Aorta (tissue), 5 donors: ENCODE measurements at places on chromosomes 11 and 22. TPM values are rescaled to one million over a fixed set of nuclear protein-coding genes. Genes with fewer than 3 reads are reported as not detected.
A peak's percentile ranks its signal among the peaks of the same experiment; 100 is the strongest.

DGCR6 gene
- 1.7 TPM for total RNA-seq

SMTNL1 gene
- not detected for total RNA-seq

C1QTNF4 gene
- total RNA-seq, result 2.3 TPM

NTM gene
- 1.9 TPM for total RNA-seq

CARNS1 gene
- 7.0 TPM for total RNA-seq

- DNase-seq, result no peak
Measured at GRCh38 chr22:39351689-39352214, 2.0 kb downstream of the SYNGR1 start.

GRCh38 chr11:45102361-45102809 lies 44.1 kb upstream of the PRDM11 start:
- no peak for DNase-seq

DNA sequence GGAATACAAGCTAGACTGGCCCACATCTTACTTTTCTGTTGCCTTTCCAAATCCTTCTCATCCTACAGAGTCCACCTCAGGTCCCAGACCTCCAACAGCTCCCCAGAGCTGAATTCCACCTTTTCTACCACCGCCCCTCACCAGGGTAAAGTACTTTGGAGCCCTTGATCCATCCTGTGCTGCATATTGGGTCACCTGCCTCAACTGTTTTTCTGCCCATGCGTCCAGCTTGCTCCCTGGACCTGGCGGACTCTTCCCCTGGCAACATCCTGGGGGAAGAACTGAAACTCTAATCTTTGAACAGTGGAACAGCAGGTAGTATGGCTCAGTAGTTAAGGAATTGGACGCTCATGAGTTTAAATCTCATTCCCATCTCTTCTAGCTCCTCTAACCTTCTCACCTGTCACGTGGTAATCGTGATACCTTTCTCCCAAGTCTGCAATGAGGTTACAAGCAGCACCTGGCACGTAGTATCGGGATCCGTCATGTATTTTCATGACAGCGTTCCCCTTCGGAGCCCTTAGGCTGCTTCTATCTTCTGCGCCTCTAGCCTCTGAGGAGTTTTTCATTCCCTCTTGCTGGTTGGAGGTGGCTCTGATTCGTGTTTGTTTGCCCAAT lies 98.1 kb downstream of the CEP164 start:
- peak; percentile 11 for DNase-seq

DNA sequence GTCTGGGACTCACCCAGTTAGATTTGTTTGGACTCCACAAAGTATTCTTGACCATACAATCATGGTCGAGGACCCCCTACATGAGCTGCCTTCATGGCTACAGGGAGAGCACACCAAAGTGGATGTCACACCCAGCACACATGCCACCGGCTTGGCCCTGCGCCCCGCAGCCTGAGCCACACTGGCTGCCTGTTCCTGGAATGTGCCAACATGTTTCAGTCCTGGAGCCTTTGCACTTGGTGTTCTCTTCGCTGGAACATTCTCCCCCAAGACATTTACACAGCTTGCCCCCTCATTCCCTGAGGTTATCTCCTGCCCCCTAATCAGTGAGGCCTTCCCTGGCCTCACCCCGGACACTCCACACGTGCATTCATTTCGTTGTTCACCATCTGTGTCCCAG lies 46.0 kb downstream of the PPARA start:
- no peak for DNase-seq

GRCh38 chr11:113871336-113871735 lies 4.0 kb downstream of the USP28 start:
- DNase-seq, result no peak

DNA sequence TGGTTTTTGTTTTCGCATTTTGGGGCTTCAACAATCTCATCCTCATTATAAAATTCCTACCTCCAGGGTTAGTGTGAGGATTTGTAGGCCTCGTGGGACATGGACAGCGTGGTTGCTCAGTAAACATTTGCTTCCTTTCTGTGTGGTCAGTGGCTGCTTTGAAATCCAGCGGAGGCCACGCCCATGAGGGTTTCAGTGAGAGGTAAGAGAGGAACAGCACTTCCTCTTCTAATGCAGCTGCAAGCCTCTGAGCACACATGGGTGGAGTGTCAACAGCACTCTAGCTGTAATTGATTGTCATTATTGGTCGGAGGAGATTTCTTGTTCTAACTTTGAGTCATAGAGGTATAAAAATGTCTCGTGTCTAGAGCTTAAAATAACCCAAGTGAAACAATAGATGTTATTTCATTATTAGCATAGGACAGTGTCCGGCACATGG lies 6.0 kb upstream of the ARHGAP42 start:
- DNase-seq, result peak; percentile 77

- peak; percentile 90 for DNase-seq
Measured at GRCh38 chr11:33899400-33900037, 7.6 kb upstream of the LMO2 start.

DNA sequence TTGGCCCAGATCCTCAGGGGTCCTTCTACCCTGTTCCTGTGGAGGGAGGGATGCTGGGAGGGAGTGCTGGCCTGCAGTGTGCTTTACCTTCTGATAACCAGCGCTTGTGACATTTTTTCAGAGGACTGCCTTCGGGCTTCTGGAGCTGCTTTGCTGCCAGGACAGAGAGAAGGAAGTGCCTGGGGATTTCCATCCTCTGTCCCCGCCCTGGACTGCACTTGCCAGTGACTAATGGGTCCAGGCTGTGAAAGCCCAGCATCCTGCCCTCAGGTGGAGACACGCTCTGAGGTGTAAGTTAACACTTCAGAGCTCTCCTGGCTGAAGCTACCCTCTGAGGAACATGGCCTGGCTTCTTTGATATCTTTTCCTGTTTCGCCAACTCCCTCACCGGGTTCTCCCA lies 158.7 kb upstream of the SYT13 start:
- no peak for DNase-seq

- DNase-seq, result peak; percentile 48
Measured at GRCh38 chr11:120599816-120600420, 88.4 kb downstream of the GRIK4 start.

DNA sequence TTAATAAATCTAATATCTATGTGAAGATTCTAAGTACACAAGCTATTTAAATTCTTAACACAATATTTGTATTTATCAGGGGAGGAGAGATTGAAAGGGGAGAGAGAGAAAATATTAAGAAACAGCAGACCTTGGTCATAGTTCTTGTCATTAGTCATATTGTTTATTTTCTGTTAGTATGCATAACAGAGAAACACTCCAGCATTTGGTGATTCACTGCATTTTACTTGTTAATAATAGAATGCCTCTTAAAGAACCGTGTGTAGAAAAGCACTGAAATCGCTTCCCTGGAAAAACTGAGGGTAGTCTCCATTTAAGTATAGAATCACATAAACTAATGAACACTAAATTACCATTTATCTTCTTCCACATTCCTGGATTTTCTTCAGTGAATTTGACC lies 122.7 kb upstream of the TRPC6 start:
- DNase-seq, result no peak

DNA sequence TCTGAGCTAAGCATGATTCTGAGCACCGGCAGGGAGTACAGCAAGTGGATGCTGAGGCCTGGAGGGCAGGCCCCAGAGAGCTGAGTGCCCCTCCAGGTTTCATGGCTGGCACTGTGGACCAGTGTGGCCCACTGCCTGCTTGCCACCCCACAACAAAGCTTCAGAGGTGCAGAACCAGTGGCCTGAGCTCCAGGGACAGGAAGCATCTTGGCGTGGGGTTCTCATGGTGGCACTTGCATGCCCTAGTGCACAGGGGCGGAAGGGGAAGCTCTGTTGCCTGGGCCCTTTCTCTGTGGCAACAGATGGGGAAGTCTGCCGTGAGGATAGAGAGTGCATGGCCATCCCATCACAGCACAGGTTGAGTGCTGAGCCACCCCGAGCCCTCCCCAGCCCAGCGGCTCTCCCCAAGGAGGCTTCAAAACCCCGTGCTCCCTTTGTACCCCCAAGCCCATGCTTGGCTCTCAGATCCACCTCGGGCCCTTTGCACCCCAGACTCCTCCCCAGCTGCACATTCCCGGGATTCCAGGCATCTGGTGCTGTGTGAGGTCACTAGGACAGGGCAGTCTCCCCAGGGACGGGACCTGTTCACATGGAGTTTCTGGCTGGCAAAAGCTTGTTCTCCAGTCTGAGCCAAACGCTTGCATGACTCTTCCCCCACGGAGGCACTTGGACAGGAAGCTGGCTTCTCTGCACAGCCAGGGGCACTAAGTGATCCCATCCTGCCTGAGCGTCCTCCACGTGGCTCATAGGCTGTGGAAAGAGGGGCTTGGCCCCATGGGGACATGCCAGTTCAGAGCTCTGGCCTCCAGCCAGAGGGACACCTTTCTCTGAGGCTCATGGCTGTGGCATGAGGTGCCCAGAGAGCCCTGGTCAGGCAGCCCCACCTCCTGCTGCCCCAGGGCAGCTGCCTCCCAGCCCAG lies 4.2 kb downstream of the SLC25A1 start:
- DNase-seq, result peak; percentile 67
